ENCODE measurements at places on chromosomes 16 and 17.

- DNase-seq = no peak
These were observed 94.4 kb downstream of the AATF start for GRCh38 chr17:37043201-37043600.

DNA sequence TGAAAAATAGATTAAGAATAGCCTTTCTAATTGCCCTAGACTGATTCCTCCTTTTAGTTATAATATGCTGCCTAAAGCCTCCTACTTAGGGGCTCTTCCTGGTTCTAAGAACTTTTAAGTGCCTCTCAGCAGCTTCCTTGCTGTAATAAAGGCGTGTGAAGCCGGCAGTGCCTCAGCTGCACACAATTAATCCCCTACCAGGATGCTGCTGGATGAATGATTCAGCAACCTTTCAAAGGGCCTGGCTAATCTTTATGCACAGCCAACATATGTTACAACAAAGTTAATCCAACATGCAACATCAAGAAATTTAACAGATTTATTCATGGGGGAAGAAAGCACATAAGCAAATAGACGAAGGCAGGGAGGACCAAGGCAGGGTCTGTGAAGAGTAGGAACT, 145.2 kb downstream of the PMP22 start:
- no peak for DNase-seq

DNA sequence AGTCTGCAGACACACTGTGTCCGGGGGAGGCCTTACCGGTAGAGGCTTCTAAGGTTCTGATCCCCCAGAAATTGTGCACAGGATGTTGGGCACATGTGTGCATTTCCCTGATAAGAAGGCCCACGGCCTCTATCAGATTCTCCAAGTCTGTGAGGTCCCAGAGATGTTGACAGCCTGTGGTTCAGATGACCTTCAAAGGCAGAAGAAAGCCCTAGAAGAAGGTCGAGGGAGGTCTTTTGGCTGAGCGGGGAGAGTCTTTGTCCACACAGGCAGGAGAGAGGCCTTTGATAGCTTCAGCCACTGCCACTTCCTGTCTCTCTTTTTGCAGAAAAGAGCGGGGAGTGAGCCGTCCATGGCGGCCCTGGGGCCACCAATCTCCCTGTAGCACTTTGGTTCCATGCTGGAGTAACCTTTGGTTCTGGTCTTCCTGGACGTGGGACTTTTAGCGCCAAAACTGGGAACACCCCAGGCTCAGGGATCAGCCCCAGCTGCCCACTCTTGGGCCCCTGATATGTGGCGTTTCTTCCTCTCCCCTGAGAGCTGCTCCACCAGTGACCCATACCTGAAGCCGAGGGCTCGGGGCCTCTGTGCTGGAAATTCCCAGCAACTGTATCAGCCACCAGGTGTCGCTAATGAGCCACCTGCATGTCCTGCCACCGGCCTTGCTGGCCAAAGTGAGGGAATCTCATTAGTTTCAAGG, 28.1 kb upstream of the LGALS9 start:
- DNase-seq = no peak

- no peak for DNase-seq
These were observed 52.4 kb downstream of the WDR45B start for GRCh38 chr17:82595893-82596292.

DNA sequence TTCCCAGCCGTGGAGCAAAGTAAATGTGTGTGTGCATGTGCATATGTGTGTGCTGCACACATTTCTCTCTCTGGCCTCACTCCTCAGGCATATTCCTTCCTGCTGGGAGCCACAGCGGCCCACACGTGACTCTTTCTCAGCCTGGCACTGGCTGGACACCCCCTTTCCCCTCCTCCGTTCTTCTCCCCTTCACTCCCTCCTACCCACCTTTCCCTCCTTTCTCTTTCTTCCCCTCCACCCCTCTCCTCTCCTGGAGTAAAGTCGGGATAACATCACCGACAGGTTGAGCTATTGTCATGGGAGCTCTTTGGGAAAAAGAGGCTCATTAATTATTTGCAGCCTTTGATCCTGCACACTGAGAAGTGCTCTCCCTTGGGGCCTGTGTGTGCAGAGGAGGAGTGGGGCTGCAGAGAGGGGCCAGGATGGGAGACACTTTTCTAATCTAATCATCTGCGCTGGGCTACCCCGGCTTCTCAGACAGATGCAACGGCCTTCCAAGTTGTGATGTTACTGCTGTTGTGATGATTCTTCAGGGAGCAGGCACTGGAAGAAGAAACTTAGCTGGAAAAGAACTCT, 126.3 kb upstream of the HSBP1 start:
- no peak for DNase-seq

- no peak for DNase-seq
These were observed 18.5 kb upstream of the N4BP1 start for GRCh38 chr16:48628359-48628985.

GRCh38 chr17:64174686-64175456, 44.9 kb upstream of the ERN1 start:
- no peak for DNase-seq

GRCh38 chr16:749010-749409, 8.2 kb upstream of the CIAO3 start:
- DNase-seq = no peak

- DNase-seq = no peak
These were observed 10.4 kb downstream of the RPUSD1 start for GRCh38 chr16:777826-778225.

All from HCT116 (cell line).